Activated T-cell treated with anti-CD3 and anti-CD28 coated beads, Interleukin-2, amount 50 U/mL, for 48 hours (primary cell): ENCODE measurements at places on chromosomes 12 and 14.
A peak's percentile ranks its signal among the peaks of the same experiment; 100 is the strongest.

GRCh38 chr14:35949920-35950513 lies 123.9 kb downstream of the BRMS1L start:
- no peak for DNase-seq

DNA sequence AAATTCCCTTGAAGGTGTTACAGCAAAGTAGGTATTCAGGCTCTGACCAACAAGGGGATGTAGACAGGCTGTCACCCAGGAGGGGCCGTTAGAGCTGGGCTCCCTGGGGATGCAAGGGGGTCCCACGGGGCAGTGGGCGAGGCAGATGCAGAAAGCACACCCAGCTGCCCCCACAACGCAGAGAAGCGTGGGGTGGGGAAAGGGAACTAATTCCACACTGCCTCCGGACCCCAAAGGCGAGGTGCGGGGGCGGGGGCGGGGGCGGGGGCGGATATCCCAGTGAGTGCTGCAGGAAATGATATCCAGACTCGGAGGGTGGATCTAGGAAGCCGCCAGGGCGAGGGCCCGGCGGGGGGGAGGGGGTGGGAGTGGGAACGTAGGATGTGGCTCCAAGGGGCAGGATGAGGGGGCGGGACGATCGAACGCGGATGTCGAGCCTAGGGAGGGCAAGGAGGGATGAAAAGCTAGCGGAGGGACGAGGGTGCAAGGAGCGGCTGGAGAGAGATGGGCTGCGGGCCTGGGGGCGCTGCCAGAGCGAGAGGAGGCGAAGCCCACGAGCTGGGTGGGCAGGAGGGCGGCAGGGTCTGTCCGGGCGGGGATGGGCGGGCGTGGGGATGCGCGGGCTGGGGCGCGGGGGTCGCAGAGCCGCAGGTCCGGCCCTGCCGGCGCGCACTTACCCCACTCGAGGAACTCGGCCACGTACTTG lies 874 bp downstream of the CDC42BPB start:
- no peak for DNase-seq

GRCh38 chr12:99981639-99982190 lies 3.0 kb downstream of the ANKS1B start:
- DNase-seq, result no peak

- no peak for DNase-seq
Observed at GRCh38 chr12:31518680-31519227, 72.2 kb downstream of the DENND5B start.

DNA sequence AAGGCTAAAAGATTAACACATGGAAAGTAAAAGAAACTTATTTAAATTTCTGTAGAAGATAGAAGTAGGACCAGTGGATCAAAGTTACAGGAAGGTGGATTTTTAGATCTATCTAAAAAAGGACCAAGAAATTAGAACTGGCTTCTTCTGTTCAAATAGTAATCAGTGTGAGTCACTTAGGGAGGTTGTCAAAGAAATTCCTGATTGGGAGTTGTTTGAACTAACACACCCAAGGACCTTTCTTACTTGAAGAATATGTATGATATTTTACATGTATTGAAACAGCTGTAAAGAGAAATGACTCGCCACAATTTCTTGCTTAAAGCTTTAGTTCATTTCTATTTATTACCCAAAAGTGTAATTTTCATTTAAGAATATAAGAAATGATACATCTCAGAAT lies 256.9 kb downstream of the RAD51B start:
- no peak for DNase-seq

GRCh38 chr12:108551535-108551934 lies 9.4 kb downstream of the SART3 start:
- DNase-seq, result no peak

GRCh38 chr14:104159990-104160389 lies 21.6 kb downstream of the KIF26A start:
- DNase-seq, result no peak

- no peak for DNase-seq
Observed at GRCh38 chr14:68363466-68363842, 429.4 kb downstream of the ZFP36L1 start.

- no peak for DNase-seq
Observed at GRCh38 chr12:23950775-23951451, 1.4 kb upstream of the SOX5 start.

GRCh38 chr12:15268927-15269552 lies 47.8 kb upstream of the RERG start:
- DNase-seq, result peak; percentile 41

DNA sequence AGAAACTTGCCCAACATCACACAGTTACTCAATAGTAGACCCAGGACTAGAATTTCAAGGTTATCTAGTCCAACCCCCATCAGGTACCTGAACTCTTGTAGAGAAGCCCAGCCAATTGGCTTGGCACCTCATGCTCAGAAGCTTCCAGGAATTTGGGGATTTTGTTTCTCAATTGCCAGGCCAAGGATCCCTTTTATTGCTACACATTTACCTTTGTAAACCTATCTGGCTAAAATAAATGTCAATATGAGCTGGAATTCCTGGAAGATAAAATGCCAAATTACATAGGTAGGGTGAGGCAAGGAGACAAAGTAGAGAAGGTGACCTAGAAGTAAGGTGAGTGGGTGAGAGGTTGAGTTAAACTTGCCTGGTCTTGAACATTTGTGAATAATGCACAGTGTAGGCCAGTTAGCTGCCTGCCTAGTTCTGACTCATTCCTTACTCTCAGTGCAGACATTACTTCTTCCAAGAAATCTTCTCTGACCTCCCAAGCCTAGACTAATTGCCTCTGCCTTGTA lies 36.3 kb downstream of the SDR9C7 start:
- no peak for DNase-seq

- no peak for DNase-seq
Observed at GRCh38 chr14:75757644-75758402, 96.8 kb downstream of the TTLL5 start.

- no peak for DNase-seq
Observed at GRCh38 chr14:31855262-31855661, 221.8 kb upstream of the ARHGAP5 start.

DNA sequence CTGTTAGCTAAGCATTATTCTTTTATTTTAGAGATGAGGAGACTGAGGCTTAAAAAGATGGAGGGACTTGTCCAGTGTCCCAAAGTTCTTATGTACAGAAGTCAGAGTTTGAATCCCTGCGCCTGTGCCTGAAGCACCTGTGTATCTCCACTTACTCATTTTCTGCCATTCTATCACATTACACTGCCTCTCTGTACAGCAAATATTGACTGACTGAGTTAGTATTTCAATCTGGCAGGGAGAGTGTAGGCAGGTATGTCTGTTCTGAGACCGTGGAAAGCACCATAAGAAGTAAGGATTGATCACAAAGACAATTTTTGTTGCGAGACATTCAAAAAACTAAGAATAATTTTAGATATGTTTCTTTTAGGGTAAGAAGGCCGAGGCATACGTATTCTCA lies 162.7 kb downstream of the KITLG start:
- DNase-seq, result no peak

- no peak for DNase-seq
Observed at GRCh38 chr12:119204131-119204530, 25.4 kb downstream of the HSPB8 start.

DNA sequence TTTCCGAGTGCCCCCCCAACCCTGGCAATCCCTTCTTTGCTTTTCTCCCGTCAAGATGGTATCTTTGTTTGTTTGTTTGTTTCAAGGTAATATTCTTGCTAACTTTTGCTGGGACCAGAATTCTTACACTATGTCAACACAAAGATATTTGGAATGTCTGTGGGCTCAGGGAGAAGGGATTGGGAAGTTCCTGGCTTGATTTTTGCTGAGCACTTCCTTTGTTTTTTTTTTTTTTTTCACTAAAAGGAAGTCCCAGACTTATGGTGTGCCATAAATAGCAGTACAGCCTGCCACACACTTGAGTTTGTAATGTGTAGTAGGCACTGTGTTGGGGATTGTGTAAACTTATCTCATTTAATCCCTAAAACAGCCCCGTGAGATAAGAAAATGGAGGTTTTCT lies 11.2 kb upstream of the RNU6-7 start:
- no peak for DNase-seq

- no peak for DNase-seq
Observed at GRCh38 chr12:109931143-109931542, 31.1 kb downstream of the TCHP start.

DNA sequence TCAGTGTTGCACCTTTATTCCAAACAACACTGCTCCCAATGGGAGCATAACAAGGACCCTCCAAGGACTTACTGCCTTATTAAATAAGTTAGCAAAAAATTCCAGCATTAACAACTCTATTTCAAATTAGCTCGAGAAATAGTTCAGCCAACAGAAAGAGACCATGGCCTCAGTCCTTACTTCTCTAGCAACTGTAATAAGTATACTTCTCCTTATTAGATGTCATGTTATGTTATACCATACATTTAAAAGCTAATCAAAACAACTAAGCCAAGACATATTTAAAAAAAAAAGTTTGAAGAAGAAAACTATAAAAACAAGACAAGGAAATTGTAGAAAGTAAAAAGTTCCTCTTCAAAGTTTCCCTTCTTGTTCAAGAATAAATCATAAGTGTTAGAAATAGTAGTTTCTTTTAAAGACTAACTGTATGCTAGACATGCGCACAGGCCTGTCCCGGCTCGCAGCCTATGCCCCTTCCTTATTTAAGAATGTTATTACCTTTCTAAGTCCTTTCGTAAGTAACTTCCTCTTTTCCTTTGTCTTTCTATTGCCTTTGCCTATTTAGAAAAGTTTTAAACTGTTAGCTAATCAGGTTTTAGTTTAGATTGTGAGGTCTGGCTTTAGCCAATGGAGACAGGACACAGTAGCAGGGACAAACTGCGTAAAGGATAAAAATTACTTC lies 68.6 kb downstream of the RESF1 start:
- DNase-seq, result no peak

GRCh38 chr14:33805593-33805992 lies 145.3 kb downstream of the EGLN3 start:
- no peak for DNase-seq

GRCh38 chr12:18794000-18794399 lies 56.1 kb downstream of the CAPZA3 start:
- no peak for DNase-seq

DNA sequence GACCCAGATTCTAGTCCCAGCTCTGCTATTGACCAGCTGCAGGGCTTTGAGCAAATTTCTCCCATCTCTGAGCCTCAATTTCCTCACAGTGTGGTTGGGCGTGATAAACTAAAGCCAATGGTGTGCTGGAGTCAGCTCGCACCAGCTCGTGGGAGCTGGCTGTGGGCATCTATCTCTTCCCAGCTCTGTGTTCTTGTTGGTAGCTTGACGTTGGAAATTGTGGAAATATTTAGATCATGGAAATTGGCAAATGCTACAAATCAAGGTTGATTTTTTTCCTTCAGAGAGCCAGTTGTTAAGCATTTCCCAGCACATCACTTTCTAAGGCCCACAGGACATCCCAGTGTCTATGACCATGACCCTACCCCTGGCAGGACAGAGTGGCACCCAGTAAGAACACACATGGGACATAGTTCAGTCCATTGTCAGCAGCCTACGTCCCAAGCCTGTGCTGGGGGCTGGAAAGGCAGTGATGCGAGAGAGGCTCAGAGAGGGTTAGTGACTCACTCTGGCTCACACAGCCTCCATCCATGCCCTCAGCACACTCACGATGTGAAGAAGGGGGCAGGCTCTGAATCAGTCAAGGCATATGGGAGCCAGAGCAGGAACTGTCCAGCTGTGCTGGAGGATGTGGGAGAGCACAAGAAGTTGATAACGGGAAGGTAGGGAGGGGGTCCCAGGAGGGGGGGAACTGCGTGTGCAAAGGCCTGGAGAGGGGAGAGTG lies 77.6 kb downstream of the LGMN start:
- DNase-seq, result peak; percentile 48

DNA sequence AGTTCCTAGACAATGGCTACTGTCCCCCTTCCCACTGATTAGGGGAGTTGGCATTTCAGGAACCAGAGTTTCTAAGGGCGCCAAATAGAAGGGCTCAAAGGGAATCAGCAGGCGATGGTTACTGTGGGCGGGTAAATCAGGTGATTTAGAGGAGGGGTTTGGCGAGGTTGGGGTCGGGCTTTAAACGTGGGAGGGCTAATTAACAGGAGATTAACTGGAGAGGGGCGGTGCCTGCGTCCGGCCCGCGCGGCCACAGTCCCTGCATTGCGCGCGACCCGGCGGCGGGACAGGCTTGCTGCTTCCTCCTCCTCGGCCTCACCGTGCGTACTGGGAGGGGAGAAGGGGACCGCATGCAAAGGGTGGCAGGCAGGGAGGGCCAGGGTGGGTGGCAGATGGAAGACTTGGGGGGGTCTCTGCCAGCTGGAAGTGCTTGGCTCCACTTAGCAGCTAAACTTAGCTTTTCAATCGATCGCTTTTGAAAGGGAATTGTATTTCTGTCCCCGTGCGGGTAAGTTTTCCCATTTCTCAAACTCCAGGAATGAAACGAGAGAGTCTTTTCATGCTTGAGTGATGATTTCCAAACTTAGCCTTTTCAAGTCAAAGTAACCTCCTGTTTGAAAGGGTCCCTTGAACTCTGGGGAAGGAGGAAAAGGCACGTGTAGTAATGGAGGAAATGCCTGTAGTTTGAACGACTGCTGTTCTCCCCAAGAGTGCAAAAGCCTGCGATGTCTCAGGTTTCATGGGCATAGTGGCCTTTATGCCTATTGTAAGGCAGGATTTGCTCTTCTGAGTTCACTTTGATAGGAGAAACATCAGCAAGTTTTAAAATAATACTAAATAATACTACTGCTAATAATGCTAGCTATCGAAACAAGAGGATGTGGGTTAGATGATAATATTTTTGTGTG lies at the start of gene MGST1:
Gene MGST1, plus strand, starts transcription at position 255 of the 908 bp plus-strand sequence. CDS start 6,608 bp downstream, outside the sequence.
- DNase-seq, result no peak

DNA sequence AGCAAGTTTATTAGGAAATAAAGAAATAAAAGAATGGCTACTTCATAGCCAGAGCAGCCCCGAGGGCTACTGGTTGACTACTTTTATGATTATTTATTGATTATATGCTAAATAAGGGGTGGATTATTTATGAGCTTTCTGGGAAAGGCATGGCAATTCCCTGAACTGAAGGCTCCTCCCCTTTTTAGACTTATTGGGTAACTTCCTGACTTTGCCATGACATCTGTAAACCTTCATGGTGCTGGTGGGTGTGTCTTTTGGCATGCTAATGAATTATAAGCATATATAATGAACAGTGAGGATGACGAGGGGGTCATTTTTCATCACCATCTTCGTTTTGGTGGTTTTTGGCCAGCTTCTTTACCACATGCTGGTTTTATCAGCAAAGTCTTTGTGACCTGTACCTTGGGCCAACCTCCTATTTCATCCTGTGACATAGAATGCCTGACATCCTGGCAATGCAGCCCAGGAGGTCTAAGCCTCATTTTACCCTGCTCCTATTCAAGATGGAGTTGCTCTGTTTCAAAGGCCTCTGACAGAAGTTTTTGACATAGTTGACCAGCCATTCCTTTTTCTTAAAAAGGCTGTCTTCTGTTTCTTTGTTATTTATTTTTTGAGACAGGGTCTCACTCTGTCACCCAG lies 11.1 kb upstream of the PTGES3 start:
- no peak for DNase-seq

DNA sequence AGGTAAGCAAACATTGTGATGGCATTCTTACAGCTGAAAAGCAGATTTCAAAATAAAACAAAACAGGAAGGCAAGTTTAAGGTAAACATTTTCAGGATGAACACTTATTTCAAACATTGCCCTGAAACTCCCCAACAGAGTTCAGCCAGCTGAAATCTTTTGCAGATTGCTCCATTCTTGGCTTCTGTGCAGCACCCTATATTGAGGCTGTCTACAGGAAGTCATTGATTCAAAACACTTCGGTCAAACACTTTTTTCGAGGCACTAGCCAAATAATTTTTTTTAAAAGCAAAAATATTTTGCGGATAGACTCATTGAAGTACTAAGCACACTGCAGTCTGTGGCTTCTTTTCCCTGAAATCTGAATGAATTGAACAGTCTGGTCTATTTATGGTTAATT lies 318.1 kb upstream of the PDE3A start:
- no peak for DNase-seq

- DNase-seq, result no peak
Observed at GRCh38 chr12:103645202-103645601, 58.1 kb downstream of the STAB2 start.
